ENCODE measurements at places on chromosomes 5 and 9. TPM values are rescaled to one million over a fixed set of nuclear protein-coding genes. Genes with fewer than 3 reads are reported as not detected.

GRCh38 chr5:176980818-176981217, 25.8 kb downstream of the UIMC1 start:
- DNase-seq, result no peak

GRCh38 chr9:21782205-21782604, 20.2 kb upstream of the MTAP start:
- no peak for DNase-seq

- DNase-seq, result no peak
These were observed 1045.2 kb downstream of the CDH12 start for GRCh38 chr5:21807953-21808352.

GRCh38 chr5:72988769-72989168, 32.9 kb downstream of the FCHO2 start:
- DNase-seq, result no peak

- no peak for DNase-seq
These were observed 181.9 kb downstream of the RGS3 start for GRCh38 chr9:113645227-113645977.

GRCh38 chr9:92432350-92432749, 8.1 kb upstream of the OMD start:
- no peak for DNase-seq

DEPDC1B gene
- 10.6 TPM for total RNA-seq

All from kidney epithelial cell (primary cell).